Cardiac septum (tissue), 1 donor: ENCODE measurements at places on chromosomes 13 and 19. TPM values are rescaled to one million over a fixed set of nuclear protein-coding genes. Genes with fewer than 3 reads are reported as not detected.
A peak's percentile ranks its signal among the peaks of the same experiment; 100 is the strongest.

GRCh38 chr13:80452279-80452678 lies 111.4 kb upstream of the SPRY2 start:
- no peak for DNase-seq

- DNase-seq, result no peak
Measured at GRCh38 chr19:8335343-8336071, 7.6 kb downstream of the KANK3 start.

The SBK2 gene
- total RNA-seq, result 2.0 TPM

DNA sequence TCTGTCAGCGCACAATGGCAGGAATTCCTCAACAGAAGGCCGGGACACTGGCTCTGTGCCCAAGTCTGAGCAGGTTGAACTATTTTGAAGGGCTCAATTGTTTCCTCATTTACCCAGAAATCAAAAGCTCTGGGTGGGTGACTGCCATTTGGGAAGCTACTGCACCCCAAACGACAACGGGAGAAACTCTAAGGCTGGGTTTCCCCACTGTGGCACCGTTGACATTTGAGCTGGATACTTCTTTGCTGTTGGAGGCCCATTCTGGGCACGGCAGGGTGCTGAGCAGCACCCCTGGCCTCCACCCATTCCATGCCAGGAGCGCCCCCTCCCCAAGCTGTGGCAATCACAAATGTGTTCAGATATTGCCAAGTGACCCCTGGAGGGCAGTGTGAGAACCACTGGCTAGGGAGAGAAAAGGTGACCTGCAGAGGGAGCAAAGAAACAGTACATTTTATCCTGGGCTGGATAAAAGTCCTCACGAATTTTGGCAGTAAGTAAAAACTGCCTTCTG lies 62.5 kb downstream of the RFX2 start:
- DNase-seq, result no peak

The ZNF649 gene
- 8.6 TPM for total RNA-seq

DNA sequence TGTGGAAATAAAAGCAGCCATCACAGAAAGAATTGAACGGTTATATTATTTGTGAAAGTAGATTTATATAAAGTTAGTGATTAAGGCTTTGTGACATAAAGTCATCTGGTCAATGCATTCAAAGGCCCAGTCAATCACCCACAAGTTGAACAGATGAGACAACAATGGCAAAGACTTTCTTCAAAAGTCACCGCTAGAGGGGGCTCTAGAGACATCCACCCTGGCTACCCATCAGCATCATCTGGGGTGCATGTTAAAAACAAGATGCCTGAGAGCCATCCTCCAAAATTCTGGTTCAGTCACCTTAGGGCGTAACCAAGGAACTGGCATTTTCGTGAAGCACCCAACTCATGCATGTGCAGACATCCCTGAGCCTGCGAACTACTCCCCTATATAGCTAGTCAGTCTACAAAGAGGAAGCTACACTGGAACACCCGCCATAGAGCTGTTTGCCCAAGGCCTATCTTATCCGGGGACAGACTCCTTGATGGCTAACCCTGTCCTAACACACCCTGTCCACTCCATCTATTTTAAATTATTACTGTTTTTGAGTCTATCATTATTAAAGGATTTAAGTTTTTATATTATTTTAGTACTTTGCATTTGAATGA lies 970.5 kb downstream of the UQCRFS1 start:
- no peak for DNase-seq

- DNase-seq, result no peak
Measured at GRCh38 chr13:52961256-52961910, 67.2 kb upstream of the OLFM4 start.

GRCh38 chr19:50462970-50463369 lies 13.3 kb upstream of the EMC10 start:
- no peak for DNase-seq

GRCh38 chr19:38441657-38442348 lies 8.3 kb downstream of the RYR1 start:
- no peak for DNase-seq

- DNase-seq, result no peak
Measured at GRCh38 chr13:43058831-43059230, 35.4 kb downstream of the DNAJC15 start.

- no peak for DNase-seq
Measured at GRCh38 chr19:38210458-38210987, 13.5 kb downstream of the DPF1 start.

The FFAR1 gene
- not detected for total RNA-seq

GRCh38 chr19:8504171-8504570 lies 1.7 kb upstream of the PRAM1 start:
- DNase-seq, result no peak

The OSCAR gene
- total RNA-seq, result 1.2 TPM

GRCh38 chr13:54705738-54706137 lies 1677.1 kb downstream of the OLFM4 start:
- no peak for DNase-seq

DNA sequence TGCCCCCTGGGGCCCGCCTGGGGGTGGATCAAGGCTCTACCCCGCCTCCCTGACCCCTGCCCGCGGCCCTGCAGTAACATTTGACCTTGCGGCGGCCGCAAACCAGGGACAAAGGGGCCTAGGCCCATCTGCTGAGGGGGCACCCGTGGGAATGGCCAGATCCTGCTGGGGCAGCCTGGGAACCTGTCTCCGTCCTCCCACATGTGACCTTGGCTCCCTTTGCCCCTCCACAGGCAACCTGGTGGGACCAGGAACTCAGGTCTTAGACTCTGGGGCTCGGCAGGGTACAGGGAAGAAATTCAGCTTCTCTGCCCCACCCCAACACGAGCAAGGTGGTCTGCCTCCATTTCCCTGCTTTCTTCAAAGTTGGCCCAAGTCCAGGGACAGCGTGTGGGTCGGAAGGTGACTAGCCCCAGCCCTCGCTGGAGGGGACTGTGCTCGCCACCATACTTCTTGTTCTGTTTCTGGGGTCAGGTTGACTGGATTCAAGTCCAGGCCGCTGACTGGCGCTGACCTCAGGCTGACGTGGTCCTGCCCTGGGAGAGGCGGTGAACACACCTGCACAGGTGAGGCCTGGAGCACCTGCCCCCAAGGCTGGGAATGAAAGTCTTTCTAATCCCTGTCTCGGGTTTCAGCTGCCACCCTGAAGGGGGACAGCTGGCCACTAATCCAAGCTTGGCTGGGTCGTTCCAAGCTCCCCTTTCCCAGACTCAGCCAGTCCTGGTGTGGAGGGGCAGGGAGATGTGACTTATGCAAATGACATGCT lies 2.5 kb upstream of the NR2F6 start:
- no peak for DNase-seq

The ZNF471 gene
- total RNA-seq, result 7.2 TPM

- no peak for DNase-seq
Measured at GRCh38 chr19:50844296-50844935, 10.3 kb upstream of the KLK3 start.

DNA sequence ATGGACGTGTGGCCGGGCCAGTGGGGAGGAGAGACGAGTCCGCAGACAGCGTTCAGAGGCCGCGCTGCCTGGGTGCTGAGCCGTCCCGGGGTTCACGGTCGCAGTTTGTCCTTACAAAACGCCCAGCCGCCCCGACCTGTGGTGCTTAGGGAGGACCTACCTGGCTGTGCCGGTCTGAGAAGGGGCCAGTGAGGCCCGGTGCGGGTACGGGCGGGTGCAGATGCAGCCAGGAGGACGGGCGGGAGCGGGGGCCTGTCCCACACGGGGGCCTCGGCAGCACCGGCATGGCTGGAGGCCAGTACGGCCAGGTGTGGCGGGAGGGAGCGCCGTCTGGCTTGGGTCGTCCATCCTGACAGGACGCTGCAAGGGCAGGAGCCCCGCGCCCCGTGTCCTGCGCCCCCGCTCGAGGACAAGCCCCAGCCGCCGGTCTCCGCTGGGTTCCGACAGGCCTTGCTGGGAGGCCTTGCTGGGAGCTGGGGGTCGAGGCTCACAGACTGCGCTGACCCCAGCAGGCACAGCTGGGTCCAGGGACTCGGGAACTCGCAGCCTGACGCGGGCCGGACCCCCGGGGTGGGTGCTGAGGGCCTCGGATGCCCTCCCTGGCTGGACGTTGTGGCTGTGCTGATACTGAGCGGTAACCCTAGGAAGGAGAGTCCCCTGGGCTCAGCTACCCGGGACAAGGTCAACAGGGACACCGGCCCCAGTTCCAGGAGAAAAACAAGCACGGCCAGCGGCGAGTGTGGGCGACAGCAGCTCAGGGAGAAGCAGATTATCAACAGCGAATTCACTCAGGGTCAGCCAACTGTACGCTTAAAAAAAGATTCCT lies 5.3 kb upstream of the PROZ start:
- peak; percentile 80 for DNase-seq

The TMEM205 gene
- total RNA-seq, result 75.7 TPM

GRCh38 chr13:32125751-32126150 lies 94.2 kb downstream of the FRY start:
- DNase-seq, result no peak

DNA sequence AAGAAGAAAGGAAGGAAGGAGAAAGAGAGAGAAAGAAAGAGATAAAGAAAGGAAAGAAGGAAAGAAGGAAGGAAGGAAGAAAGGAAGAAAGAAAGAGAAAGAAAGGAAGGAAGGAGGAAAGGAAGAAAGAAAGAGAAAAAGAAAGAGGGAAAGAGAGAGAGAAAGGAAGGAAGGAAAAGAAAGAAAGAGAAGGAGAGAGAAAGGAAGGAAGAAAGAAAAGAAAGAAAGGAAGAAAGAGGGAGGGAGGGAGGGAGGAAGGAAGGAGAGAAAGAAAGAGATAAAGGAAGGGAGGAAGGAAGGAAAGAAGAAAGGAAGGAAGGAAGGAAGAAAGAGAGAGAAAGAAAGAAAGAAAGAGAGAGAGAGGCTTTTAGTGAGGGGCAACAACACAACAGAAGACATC lies 135.1 kb upstream of the VSTM2B start:
- no peak for DNase-seq

- no peak for DNase-seq
Measured at GRCh38 chr13:47081246-47081645, 184.4 kb upstream of the HTR2A start.

DNA sequence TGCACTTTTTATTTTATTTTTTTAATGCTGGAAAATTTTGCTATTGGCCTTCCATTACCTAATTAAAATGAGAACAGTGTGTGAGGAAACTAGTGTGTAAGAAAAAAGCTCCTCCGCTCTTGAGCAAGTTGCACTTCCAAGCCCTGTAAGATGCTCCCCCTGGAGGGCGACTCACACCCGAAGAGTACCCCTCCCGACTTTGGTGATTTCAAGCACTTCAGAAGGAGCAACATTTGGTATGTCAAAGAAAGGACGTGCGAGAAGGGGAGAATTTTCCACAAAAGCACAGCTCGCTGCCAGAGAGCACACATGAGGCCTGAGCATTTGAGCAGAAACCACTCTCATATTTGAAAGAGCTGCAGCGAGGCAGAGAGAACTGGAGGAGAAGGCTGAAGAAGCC lies 504.4 kb downstream of the FGF9 start:
- DNase-seq, result no peak

The HRC gene
- total RNA-seq, result 907 TPM

- no peak for DNase-seq
Measured at GRCh38 chr19:3914199-3914598, 18.7 kb upstream of the NMRK2 start.

DNA sequence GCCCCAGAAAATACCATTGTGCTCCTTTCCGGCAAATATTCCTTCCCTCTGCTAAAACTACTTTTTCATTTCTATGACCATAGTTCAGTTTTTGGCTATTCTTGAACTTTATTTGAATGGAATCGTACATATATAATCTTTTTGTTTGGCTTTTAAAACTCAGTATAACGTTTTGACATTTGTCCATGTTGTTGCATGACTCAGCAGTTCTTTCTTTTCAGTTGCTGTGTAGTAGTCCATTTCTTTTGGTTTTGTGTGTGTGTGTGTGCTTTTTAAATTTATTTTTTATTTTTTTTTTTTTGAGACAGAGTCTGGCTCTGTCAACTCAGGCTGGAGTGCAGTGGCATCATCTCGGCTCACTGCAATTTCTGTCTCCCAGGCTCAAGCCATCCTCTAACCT lies 35.0 kb downstream of the ITM2B start:
- no peak for DNase-seq

GRCh38 chr19:1064661-1065605 lies 2.0 kb upstream of the ARHGAP45 start:
- DNase-seq, result peak; percentile 88

The HSPB6 gene
- total RNA-seq, result 863 TPM

The ERICH6B gene
- total RNA-seq, result not detected

DNA sequence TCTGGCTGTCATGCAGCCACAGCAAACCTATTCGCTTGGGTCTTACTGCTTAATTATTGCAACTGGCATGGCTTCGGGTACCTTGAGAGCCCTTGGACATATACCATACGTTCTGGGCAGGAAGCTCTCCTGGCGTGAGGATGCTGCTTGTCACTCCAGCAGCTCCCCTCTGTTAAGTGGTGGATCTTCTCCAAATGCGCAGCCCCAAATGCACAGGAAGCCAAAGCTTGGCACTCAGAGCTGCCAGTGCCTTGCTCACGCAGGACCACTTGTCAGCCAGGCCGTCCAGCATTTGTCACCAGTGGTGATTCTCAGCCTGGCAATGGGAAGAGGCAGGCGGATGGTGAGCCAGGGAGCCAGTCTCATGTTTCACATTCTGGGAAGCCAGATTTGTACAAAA lies 158.6 kb downstream of the KATNAL1 start:
- DNase-seq, result peak; percentile 56

GRCh38 chr19:57664269-57665127 lies 4.2 kb upstream of the ZSCAN4 start:
- DNase-seq, result peak; percentile 76

The ATP4A gene
- not detected for total RNA-seq

- DNase-seq, result no peak
Measured at GRCh38 chr13:44181931-44182330, 191.7 kb upstream of the SERP2 start.
